ENCODE measurements at places on chromosomes 2 and 18.

DNA sequence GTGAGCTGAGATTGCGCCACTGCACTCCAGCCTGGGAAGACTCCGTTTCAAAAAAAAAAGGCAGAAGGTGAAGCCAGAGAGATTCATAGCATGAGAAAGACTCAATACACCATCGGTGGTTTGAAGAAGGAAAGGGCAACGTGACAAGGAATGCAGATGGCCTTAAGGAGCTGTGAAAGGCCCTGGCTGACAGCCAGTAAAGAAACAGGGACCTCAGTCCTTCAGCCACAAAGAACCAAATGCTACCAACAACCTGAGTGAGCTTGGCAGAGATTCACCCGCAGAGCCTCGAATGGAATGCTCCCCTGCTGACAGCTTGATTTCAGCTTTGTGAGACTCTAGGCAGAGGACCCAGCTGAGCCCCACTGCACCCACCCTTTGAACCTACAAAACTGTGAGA lies 154.9 kb upstream of the NDUFV2 start:
- no peak for DNase-seq

DNA sequence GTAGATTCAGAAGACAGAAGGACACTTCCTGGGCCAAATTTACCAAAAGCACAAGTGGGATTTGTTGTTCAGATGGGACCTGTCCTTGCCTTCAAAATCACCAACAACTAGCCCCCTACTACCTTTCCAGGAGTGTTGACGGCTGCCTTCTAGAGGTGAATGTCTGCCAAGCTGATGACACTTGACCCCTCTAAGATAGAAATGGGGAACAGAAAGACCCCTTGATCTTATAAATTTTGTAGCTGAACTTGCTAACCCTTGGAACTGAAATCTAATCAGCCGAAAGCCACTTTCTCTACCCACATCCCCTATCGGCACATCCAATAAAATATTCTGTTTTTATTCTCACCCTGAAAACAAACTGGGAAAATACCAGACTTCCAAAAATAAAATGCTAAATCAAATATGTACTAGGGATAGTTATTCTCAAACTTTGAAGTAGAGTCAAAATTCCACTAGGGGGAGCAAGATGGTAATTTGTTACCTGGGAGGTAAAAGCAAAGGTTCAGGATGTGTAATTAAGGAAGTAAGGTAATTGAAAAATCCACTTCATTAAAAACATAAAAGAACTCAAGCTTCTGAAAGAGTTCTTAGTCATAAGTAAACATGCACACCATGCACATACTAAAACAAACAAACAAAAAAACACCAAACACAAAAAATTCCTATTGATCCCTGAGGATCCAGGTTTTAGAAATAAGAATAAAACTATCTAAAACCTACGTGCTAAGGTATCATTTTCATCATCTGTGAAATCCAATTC lies 119.2 kb downstream of the ANKRD44 start:
- DNase-seq = no peak

GRCh38 chr18:35949090-35949489 lies 23.4 kb upstream of the RMP24 start:
- DNase-seq = no peak

DNA sequence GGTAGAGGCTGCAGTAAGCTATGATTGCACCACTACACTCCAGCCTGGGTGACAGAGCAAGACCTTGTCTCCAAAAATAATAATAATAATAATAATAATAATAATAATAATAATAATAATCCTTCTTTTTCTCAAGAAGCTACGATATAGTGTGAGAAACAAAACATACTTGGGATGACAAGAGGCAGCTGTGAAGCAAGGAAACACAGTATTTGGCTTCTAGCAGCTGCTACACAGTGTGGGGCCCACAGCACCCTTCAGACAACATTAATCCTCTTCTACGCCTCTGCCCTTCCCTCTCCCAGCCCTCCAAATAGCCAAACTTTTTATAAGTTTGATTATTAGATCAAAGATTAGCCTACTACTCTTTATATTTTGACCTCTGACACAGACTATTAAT lies 62.2 kb downstream of the MYOM1 start:
- DNase-seq = no peak

GRCh38 chr2:145860083-145860482 lies 1340.2 kb upstream of the ZEB2 start:
- DNase-seq = no peak

GRCh38 chr2:135590619-135591260 lies 59.5 kb downstream of the R3HDM1 start:
- DNase-seq = no peak

GRCh38 chr2:182224669-182225068 lies 202.2 kb downstream of the PDE1A start:
- DNase-seq = no peak

GRCh38 chr18:62982600-62983251 lies 267.4 kb downstream of the PHLPP1 start:
- DNase-seq = peak; percentile 62

DNA sequence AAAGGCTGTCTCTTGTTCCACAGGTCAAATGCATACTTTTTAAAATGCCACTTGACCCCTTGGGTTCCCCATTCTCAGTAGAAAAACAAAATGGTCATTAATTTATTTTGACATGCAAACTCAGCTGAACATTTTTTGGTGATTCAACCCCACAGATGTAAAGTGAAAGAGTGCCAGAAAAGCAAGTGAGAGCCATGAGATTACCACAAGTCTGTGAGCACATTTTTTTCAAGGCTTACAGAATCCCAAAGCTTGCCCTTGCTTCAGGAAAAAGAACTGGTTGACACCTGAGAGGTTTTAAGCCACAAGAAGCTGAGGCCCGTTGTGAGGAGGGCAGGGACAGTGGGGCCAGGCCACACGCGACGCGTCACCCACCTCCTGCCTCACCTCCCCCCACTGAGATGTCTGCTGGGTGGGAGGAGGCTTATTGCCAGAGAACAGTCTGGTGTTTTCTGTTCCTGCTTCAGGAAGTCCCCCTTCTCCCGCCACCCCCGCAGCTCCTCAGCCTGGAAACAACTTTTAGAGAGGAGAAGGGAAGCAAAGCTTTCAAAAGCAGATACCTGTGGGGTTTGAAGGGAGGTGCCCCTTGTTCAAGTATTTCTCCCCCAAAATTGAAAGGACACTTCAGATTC lies 70.4 kb upstream of the CYP1B1 start:
- peak; percentile 10 for DNase-seq

- no peak for DNase-seq
Measured at GRCh38 chr2:235230821-235231601, 262.8 kb upstream of the AGAP1 start.

GRCh38 chr2:128444121-128444771 lies 125.6 kb upstream of the HS6ST1 start:
- no peak for DNase-seq

- no peak for DNase-seq
Measured at GRCh38 chr2:30437809-30438548, 9.1 kb upstream of the LCLAT1 start.

DNA sequence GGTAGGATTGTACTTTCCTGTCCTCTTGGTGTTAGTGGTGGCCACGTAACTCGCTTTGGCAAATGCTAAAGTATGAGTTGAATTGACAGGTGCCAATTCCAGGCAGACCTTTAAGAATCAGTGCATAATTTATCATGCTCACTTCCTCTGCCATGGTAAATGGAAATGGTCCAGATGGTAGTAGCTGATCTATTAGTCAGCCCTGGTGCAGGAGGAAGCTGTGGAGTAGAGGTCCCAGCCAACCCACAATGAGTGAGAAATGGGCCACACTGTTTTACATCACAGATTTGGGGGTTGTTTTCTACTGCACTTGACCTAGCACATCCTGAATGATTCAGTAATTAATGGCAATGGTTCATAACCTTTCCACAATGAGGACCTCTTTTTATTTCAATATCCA lies 104.4 kb downstream of the RGPD3 start:
- no peak for DNase-seq

GRCh38 chr2:83071914-83072313 lies 1387.2 kb downstream of the SUCLG1 start:
- DNase-seq = no peak

- DNase-seq = peak; percentile 88
Measured at GRCh38 chr2:104853534-104854497, at the start of gene POU3F3. POU3F3 (plus strand) TSS chr2:104854115; CDS start chr2:104855511, 1,396 bp downstream.

DNA sequence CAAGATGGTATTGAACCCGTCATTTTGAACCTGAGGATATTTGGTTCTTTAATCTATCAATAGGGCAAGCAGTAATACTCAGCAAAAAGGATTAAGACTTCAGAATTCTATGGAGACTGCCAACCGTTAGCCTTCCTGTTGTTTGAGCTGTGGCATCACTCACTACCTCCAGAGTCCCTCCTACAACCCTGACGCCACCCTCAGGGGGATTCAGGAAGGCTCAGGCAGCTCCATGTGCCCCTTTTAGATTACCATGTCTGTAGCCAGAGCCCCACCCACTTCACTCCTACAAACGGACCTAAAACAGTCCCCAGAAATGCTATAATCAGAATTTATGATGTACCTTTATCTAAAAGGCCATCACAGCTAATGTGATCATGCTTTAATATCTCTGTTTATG lies 172.9 kb downstream of the EPHA4 start:
- DNase-seq = no peak

DNA sequence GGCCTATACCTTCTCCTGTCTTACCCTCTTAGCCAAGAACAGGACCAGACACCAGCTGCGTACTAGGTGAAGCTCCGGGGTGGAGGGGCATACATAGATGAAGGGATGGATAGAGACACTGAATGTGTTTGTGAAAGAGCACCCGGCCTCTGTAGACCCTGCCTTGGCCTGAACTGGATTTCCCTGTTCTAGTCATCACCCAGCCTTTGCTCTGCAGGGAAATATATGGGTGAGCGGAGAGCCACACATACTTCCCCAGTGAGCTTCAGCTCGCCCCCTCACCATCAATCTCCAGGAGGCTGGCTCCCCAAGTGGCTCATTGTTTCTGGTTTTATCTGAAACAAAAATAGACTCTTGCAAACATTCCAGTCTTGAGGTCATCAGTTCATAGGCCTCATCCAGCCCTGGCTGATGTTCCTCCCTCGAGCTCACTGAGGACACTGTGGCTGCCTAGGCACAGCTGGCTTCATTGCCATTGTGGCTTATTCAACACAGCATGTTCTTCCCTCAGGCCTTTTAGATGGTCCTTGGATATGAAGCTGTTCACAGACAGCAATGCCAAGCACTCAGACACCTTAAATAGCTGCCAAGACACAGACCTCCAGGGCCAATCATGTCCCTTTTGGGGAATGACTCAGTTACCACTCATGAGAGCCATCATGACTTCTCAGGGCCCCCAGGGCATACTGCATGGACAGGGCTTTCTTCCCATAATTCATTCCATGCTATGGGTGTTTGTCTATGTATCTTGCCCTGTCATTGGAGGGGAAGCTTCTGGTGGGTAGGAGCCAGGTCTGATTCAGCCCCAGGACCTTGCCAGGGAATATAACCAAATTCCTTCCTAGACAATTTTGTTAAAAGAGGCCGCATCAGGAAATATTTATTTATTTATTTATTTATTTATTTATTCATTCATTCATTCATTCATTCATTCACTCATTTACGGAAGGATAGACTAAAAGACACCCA lies 82.4 kb downstream of the TTC32 start:
- no peak for DNase-seq

- DNase-seq = no peak
Measured at GRCh38 chr2:9814129-9814868, 29.0 kb upstream of the TAF1B start.

GRCh38 chr18:76370686-76371085 lies 124.4 kb downstream of the ZNF516 start:
- no peak for DNase-seq

DNA sequence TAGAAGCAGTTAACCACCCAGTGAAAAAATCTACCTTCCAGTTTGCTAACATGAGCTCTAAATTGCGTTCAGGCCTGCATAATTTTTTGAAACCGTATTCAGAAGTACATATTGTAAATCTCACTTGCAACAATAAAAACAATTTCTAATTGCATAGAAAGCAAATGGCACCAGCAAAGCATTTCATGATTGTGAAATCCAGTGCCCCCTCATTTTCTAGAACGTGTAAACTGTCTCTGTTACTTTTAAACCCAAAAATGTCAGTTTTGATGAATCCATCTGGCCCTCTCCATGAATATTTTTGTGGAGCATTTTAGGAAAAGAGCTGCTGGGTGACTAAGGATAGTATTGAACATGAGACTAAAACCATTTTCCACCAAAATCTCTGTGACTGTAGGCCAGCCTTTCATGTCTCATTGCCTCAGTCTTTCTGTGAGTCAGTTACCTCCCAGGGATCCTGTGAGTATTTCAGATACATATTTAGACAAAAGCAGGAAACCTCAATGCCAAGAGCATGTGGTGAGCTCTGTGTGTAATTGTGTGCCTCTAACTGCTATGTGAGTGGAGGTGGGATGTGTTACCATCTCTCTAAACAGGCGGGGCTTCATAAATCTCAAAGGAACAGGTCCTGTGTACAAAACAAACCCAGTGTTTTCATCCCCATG lies 477.8 kb upstream of the DCC start:
- no peak for DNase-seq

- DNase-seq = no peak
Measured at GRCh38 chr18:3186678-3187658, 32.8 kb downstream of the MYOM1 start.

GRCh38 chr2:191105082-191105481 lies 45.7 kb downstream of the STAT4 start:
- no peak for DNase-seq

DNA sequence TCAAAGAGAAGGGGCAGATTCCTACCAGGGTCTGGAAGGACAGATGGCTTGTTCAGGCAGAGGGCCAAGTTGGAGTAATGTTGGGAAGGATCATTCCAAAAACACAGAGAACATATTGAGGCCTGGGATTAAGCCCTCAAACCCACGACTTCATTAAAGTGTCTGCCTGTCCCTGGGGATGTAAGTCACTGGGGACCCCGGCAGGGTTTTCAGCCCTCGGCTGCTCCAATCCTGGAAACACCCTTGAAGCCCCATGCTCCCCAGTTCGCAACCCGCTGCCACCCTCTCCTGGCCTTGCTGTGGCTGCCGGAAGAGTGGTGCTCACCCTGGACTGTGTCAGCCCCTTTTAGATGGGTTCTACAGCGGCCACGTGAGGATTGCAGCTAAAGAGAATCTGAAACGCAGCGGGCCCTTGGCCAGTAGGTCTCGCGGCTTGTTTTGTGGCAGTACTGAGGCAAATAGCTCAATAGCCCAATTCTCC lies 79.9 kb downstream of the EPAS1 start:
- no peak for DNase-seq

GRCh38 chr2:106062627-106063026 lies 131.5 kb downstream of the UXS1 start:
- DNase-seq = no peak

DNA sequence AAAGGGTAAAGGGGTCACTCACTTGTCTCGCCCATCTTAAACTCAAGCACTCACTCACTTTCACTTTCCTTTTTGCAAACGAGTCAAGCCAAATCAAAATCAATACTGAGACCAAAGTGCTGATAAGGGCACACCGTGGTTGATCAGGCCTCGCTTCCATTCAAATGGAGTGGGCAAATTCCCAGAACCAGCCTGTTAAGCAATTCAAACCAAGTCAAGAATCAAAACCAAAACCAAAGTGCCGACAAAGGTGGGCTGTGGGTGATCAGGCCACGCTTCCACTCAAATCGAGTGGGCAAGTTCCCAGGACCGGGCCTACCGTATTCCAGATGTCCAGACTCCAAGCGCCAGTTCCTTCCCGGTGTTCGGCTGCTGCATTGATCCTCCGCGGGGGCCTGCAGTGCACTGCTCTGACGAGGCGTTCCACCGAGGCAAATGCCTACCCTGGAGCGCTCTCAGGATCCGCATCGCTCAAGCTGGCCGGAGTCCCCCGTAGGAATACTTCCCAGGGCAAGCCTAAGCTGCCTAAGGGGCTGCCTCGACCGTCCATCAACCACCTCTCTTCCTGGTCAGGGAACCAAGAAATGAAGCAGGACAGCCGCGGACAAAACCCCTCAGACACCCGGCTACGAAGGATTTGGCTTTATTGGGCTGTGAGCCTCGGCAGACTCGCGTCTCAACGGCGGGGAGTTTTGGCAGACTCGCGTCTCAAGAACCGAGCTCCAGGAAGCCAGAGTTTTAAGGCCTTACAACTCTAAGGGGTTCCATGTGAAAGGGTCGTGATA lies 89.9 kb upstream of the SLC1A4 start:
- no peak for DNase-seq

Measured in nephron progenitor cell (in vitro differentiated cells).